ENCODE measurements at places on chromosomes 11 and 22.

GRCh38 chr11:116695657-116696254 is 77.0 kb downstream of the BUD13 start:
- no peak for DNase-seq

DNA sequence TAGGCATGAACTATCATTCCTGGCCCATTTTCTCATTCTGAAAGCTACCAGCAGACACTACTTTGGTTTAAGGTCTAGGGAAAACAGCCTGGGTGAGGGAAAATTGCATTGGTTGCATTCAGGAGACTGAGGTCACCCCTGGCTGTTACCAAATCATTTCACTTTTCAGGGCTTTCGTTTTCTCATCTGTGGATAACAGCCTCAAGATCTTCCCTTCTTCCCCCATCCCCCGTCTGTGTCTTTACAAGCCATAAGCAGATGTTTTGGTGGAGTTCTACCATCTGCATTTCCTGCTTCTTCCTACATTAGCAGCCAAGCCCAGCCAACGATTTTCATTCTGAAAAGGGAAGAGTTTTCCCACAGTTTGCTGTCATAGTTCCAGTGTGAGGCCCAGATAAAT is 130.4 kb downstream of the HIPK3 start:
- DNase-seq, result no peak

DNA sequence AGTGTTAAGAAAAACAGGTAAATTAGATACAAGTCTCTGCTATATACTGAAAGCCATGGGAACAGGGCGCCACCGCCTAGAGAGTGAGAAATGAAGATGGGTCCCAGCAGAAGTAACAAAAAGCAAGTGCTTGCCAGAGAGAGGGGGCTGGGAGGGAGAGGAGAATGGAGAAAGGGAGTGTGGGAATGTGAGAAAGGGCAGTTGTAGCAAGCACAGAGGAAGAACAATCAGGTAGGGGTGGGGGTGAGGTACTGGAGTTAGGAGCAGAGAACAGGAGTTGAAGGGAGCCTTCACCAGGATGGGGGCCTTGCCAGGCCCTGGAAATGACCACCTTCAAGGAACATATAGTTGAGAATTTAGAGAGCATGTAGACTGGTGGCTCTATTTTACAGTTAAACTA is 66.8 kb downstream of the TCF20 start:
- DNase-seq, result no peak

GRCh38 chr22:25153961-25154666 is 45.5 kb upstream of the CRYBB3 start:
- DNase-seq, result no peak

DNA sequence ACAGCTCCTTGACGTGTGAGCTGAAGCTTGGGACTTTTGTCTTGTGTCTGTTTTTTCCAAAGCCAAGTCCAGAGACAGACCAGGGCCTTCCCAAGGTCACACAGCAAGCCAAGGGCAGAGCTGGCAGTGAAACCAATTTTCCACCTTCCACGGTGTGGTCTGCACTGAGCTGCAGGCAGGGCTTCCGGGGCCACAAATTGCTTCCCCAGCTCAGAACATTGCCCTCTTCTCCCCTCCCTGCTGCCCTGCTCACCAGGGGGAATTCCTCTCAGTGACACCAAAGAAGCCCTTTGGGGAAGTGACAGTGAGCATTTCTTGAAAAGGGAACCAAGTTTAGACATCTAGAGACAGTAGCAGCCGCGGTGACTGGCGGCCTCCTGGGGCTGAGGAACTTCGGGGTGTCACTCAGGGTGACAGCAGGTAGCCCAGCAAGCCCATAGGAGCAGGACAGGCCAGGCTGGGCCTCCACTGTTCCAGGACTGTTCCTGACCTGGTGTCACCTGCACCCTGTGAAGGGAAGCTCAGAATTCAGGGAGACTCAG is 9.2 kb downstream of the FXYD2 start:
- DNase-seq, result peak; percentile 77

- no peak for DNase-seq
Measured at GRCh38 chr11:12048936-12049790, 40.7 kb upstream of the DKK3 start.

- DNase-seq, result no peak
Measured at GRCh38 chr11:112179601-112180000, 4.3 kb downstream of the BCO2 start.

GRCh38 chr22:41780746-41781505 is 19.6 kb upstream of the CCDC134 start:
- peak; percentile 86 for DNase-seq

GRCh38 chr22:38834215-38834953 is 9.4 kb downstream of the NPTXR start:
- no peak for DNase-seq

GRCh38 chr22:27435844-27436576 is 365.5 kb downstream of the MN1 start:
- DNase-seq, result no peak

DNA sequence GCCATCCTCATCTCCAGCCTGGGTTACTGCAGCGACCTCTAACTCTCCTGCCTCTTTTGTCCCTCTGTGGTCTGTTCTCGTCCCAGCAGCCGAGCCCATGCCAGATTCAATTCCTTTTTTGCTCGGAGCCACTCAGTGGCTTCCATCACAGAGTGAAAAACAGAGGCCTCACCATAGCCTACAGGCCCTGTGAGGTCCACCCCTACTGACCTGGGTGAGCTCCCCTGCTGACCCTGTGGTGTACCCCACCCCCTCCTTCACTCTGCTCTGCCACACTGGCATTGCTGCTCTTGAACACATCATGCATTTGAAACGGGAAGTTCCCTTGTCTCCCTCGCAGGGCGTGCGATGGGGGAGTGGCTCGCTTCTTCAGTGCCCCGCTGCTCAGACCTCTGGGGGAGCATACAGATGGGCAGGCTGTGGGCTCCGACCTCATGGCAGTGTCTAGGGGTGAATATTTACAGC is 2.1 kb downstream of the AIP start:
- DNase-seq, result no peak

GRCh38 chr11:105767931-105768330 is 158.1 kb downstream of the GRIA4 start:
- DNase-seq, result no peak

DNA sequence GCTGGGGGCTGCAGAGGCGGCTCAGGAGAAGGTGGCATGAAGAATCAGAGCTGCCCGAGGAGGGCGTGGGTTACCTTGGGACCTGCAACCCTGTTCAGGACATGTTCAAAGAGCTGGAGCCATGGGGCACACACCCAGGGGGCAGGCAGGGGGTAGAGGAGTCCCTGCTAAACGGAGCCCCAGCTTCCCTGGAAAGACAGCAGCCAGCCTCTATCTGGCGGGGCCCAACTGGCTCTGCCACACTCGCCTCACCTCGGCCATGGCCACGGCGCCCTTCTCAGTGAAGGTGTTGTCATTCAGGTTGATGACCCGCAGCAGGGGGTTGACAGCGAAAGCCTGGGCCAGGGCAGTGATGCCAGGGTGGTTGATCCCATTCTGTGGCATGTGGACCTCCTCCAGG is 17.0 kb upstream of the CHADL start:
- no peak for DNase-seq

DNA sequence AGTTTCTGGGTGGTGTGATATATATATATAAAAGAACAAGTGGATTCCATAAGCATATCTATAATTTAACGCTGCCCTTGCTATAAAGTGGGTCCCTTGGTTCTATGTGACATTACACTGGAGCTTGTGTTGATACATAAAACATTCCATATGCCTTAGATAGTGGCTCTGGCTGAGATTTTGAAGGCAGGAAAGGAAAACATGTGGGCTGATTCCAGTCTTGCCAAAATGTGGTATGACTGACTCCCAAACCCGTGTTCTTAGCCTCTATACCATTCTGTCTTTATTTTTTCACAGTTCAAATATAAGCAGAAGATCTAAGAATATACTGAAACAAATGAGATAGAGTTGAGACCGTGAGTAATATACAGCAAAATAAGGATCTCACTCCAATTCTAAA is 522.8 kb upstream of the LRRC4C start:
- DNase-seq, result no peak

DNA sequence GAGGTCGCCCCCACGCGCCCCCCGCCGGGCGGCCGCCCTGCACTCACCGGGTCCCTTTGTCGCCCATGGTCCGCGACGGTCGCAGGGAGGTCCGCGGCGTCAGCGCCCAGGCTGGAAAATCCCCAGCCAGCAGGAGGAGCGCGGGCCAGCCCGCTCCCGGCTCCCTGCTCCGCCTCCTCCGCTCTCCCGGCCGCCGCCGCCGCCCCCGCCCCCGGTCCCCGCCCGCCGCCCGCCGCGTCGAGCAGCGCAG is at the start of gene ARRB1:
Gene ARRB1 (minus strand): TSS at position 121 of the 250 bp plus-strand sequence. CDS start 54 bp downstream, at position 67.
- DNase-seq, result no peak

DNA sequence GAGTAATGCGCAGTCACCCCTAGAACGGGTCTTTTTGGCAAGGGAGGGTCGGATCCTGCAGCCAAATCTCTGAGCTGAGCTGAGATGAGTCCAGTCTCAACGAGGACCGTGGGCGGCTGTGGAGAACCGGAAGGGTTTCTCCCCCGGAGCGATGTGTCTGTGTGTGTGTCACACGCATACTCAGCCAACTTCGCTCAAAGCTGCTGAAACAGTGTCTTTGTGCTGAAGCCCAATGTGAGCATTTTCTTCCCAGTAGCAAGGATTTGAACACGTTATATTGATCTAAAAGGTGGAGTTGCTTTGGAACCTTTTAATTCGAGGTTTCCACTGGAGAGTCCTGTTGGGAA is 1.4 kb upstream of the CELSR1 start:
- DNase-seq, result no peak

GRCh38 chr11:78166855-78167469 is 21.5 kb downstream of the KCTD21 start:
- no peak for DNase-seq

DNA sequence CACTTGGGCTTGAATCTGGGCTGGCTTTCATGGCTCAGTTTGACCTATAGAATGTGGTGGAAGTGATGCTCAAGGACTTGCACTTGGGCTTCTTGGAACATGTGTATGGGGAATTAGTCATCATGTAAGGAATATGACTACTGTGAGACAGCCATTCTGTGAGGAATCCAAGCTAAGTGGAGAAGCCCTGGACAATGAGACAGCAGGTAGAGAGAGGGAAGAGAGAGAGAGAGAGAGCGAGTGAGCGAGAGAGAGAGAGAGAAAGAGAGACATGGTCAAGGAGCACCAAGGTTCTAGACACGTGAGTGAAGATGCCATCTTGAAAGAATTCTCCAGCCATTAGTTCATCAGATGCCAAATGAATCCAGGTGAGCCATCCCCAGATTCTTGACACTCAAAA is 261.6 kb upstream of the SORL1-AS1 start:
- DNase-seq, result no peak

DNA sequence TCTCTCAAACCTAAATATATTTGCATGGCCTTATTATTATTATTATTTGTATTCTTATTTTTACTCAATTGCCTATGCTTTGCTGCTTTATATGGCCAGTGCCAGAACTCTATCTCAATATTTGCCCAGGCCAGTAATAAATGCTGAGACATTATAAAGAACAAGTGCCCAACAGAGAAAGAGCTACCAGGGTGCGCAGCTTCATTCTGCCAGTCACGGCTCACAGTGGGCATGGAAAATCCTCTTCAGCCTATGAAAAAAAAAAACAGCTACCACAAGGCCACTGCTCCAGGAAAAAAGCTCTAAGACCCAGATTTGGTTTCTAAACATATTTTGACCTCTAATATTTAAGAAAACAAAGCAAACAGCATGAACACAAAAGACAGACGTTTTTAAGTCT is 1223.6 kb downstream of the LRRC4C start:
- no peak for DNase-seq

- no peak for DNase-seq
Measured at GRCh38 chr11:36750349-36750748, 152.3 kb upstream of the RAG2 start.

GRCh38 chr11:95239871-95240649 is 9.1 kb upstream of the SESN3 start:
- DNase-seq, result no peak

DNA sequence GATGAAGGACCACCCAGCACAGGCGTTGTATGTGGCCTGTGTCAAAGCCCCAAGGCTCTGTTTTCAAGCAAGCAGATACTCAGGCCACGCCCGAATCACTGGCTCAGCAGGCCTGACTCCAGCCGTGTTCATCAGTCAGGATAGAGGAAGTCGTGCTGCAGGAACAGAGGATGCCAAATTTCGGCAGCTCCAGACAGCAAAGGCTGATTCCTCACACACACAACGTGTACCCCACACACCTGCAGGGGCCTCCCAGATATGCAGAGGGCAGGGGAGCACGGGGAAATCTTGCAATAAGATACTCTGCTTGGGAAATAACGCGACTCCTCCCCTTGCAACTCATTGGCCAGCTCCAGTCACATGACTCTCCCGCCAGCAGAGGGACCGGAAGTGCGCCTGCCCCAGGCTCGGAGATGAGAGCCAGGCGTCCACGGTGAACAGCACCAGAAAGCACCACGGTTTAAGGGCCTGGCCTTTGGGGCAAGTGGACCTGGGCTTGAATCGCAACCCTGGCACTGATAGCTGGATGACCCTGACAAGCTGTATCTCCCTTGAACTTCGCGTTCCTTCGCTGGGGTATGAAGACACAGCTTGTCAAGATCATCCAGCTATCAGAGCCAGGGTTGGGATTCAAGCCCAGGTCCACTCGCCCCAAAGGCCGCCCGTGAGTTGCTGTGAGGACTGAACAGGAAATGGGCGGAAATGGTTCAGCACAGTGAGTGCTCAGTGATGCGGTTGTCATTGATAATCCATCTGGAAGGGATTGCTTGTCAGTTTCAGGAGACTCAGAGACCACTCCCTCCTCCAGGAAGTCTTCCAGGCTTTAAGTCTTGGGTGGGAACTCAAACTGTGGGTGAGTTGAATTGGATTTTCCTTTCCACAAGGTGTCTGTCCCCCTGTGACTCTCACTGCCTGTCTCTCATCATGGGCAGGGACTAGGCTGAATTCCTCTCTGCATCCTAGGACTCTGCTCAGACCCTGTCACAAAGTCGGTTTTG is 88.5 kb downstream of the MYEOV start:
- DNase-seq, result no peak

GRCh38 chr22:22001664-22002525 is 19.3 kb upstream of the TOP3B start:
- DNase-seq, result no peak

GRCh38 chr11:69285766-69286165 is 8.2 kb upstream of the MYEOV start:
- DNase-seq, result no peak

- no peak for DNase-seq
Measured at GRCh38 chr11:120547316-120547715, 35.8 kb downstream of the GRIK4 start.

GRCh38 chr11:109911488-109911887 is 181.7 kb upstream of the ZC3H12C start:
- DNase-seq, result no peak

All from GM13977 (cell line).